ENCODE measurements at places on chromosomes 7 and 10.

GRCh38 chr7:18806177-18806576 lies 310.6 kb downstream of the HDAC9 start:
- no peak for DNase-seq

- DNase-seq: no peak
These were observed 41.9 kb upstream of the OGDHL start for GRCh38 chr10:49803988-49804387.

DNA sequence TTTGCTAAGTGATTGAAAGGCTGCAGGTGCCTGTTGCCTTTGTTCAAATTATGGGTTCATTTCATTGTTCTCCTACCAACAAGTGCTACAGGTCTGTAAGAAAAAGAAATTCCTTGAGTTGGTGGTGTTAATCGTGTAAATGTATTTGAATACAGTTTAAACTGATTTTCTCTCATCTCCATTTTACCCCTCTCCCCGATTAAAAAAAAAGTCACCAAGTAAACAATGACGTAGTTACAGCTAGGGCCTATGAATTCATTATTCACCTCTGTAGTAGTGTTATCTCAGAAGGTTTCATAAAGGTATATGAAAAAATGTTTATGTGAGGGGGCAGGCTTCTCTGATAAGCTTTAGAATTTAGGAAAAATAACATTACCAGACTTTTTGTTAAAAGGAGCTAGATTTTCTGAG lies 1.1 kb downstream of the REEP3 start:
- peak; percentile 8 for DNase-seq

DNA sequence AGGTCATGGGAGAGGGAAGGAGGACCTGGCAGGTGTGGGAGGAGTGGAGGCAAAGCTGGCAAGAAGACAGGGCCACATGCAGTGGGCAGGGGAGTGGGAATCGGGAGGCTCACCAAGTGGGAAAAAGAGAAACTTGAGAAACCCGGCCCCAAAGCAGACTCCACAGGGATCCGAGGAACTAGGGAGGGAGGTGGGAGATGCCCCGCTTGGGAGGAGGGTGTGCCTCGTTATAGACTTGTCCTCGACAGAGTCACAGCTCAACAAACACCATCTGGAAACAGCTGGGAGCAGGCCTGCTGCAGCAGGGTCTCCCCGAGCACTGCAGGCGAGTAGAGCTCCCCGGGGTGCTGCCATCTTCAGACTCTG lies 54.8 kb downstream of the MKI67 start:
- DNase-seq: no peak

- peak; percentile 91 for DNase-seq
These were observed 19.9 kb downstream of the TCAF1 start for GRCh38 chr7:143882020-143882603.

DNA sequence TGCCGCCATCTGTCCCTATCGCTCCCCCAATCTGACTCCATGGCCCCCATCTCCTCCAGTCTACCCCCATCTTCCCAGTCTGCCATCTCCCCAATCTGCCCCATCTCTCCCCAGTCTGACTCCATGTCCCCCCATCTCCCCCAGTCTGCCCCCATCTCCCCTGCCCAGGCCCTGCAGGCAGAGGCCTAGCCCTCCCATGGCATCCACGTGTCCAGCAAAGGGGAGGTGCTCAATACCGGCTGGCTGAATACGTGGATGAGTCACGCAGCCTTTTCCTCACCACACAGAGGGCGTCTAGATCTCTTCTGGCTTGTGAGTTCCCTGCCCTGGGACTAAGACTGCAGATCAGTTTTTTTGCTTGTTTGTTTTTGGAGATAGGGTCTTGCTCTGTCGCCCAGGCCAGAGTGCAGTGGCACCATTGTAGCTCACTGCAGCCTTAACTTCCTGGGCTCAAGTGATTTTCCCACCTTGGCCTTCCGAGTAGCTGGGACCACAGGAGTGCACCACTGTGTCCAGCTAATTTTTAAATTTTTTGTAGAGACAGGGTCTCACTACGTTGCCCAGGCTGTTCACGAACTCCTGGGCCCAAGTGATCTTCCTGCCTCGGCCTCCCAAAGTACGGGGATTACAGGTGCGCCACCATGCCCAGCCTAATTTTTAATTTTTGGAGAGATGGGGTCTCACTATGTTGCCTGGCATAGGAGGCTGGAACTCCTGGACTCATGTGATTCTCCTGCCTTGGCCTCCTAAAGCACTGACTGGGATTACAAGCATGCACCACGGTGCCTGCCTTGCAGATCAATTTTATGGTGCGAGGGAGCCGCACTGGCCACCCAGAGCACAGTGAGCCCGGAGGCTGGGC lies 15.3 kb upstream of the GPR146 start:
- peak; percentile 95 for DNase-seq

GRCh38 chr7:100791881-100792666 lies 35.2 kb downstream of the EPHB4 start:
- DNase-seq: no peak

GRCh38 chr7:134515569-134516468 lies 11.5 kb upstream of the AKR1B10 start:
- no peak for DNase-seq

GRCh38 chr7:55239406-55239805 lies 125.7 kb upstream of the LANCL2 start:
- no peak for DNase-seq

DNA sequence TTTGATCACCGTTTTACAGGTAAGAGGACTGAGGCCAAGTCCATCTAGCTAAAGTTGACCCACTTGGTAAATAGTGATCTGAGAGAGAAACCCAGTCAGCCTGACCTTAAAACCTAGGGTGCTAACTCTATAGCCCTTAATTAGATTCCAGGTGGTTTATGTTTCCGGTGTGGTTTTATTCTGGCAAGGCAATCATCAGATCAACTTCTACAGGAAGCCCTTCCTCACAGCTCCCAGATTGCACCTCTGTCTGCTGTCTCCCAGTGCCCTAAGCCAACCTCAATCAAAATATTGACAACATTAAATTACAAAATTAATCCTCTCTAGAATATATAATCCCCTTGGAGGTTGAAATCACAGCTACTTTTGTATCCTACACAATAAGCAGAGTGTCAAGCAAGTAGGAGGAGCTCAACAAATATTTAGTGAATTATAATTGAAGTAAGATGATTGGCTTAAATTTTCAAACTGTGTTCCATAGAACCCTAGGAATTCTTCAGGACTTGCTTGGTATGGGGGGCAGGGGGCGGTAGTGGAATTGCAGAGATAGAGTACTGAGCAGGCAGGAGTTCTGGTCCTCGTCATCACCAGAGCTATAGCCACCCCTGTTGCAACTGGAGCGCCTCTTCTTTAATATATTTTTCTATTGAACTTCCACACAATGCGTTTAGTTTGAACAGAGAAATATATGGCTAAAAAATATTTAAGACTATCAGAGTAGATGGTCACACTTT lies 692.8 kb upstream of the LRRN3 start:
- no peak for DNase-seq

DNA sequence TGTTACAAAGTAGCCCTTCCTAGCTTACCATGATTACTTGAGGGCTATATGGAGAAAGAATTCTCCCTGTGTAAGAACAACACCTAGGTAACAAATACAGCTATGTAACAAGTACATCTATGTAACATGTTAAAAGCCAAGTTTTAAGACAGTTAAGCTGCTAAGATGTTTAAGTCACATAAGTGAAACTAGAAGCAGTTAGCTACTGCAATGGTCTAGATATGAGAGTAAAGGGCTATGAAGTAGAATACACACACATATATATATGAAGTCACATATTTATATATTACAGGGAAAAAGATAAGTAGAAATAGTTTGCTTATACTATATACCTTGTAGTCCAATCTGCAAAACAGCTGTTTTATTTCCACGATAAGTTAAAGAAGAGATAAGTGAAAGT lies 14.4 kb downstream of the POT1 start:
- DNase-seq: no peak

DNA sequence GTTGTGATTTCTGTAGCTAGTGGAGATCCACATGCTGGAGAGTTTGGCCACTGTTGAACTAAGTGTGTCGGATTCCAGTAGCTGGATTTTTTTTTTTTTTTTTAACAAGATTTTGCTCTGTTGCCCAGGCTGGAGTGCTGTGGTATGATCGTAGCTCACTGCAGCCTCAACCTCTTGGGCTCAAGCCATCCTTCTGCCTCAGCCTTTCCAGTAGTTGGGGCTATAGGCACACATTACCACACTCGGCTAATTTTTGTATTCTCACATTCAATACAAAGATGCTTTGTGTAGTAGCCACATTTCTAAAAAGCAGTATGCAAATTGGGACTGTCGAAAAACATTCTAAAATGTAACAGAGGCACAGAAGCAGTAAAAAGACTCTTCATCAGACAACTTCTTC lies 63.5 kb downstream of the RABGEF1 start:
- DNase-seq: no peak

- DNase-seq: no peak
These were observed 68.1 kb downstream of the JAZF1 start for GRCh38 chr7:28112467-28112866.

DNA sequence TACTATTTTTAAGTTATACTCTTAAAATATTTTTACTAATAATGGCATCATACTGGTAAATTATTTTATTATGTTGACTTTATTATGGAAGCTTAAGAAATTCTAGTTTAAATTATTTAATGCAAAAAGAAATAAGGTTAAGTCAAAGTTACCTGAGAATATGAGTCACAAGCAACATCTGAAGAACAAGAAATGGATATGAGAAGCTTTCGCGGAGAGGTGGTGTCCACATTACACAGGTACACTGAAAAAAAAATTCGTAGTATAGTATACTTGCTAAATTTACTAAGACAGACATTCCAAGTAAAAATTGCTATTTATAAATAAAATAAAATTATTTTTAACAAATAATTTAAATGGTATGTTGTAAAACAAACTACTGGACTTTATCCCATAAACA lies 143.8 kb downstream of the AVL9 start:
- DNase-seq: no peak

DNA sequence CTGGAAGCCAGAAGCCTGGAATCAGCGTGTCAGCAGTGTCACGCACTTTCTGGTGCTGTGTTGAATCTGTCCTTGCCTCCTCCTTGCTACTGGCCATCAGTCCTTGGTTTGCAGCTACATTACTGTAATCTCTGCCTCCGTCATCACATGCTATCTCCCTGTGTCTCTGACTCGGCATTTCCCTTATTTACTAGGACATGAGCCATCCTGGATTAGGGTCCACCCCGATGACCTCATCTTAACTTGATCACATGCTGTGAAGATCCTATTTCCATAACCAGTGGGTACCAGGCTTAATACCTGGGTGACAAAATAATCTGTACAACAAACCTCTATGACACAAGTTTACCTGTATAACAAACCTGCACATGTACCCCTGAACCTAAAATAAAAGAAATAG lies 518.0 kb upstream of the KLF6 start:
- DNase-seq: peak; percentile 45

GRCh38 chr10:3452173-3452626 lies 279.6 kb upstream of the PITRM1 start:
- DNase-seq: no peak

- no peak for DNase-seq
These were observed 624.3 kb upstream of the GHITM start for GRCh38 chr10:83515001-83515400.

- no peak for DNase-seq
These were observed 202.5 kb upstream of the CHRM2 start for GRCh38 chr7:136665878-136666509.

- no peak for DNase-seq
These were observed 40.9 kb upstream of the MET start for GRCh38 chr7:116630932-116631671.

- DNase-seq: peak; percentile 95
These were observed 26.4 kb downstream of the CDK6 start for GRCh38 chr7:92809760-92810573.

DNA sequence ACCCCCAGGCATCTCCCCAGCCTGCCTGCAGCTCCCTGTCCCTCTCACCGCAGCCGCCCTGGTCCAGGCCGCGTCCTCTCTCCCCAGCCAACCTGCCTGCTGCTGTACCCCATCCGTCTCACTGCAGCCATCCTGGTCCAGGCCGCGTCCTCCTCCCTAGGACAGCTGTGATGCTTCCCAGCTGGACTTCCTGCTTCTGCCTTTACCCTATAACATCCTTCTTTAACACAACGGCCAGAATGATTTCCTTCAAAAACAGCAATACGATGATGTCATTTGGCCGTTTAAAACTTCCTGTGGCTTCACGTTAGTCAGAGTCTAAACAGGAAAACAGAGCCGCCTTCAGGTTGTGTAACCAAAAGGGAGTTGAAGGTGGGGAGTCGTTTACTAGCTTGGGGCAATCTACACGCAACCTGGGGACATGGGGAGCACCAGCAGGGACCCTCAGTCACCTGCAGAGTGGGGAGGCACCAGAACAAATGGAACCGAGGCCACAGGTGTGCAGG lies 32.2 kb upstream of the ZFAND2A start:
- DNase-seq: no peak

DNA sequence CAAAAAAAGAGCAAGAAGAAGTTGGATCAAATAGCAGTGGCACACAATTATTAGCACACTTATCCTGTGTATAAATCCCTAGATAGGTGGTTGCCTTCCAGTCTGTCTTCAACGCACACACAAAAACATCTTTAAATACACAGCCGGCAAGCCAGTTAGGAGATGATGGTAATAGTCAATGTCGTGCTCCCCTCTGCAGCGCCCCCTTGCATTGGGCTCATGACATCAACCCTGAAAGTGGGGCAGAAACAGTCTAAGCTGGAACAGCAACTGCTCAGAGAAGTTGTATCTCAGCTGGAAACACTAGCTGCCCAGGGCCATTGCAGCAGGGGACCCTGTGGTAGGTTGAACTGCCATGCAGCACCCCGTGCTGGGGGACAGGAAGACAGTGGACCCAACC lies 179.5 kb upstream of the YAE1 start:
- DNase-seq: no peak

GRCh38 chr7:6286486-6286885 lies 14.1 kb upstream of the CYTH3 start:
- DNase-seq: no peak

- no peak for DNase-seq
These were observed 131.8 kb upstream of the HABP2 start for GRCh38 chr10:113420733-113421675.

GRCh38 chr10:44947371-44948152 lies 12.0 kb upstream of the RASSF4 start:
- no peak for DNase-seq

DNA sequence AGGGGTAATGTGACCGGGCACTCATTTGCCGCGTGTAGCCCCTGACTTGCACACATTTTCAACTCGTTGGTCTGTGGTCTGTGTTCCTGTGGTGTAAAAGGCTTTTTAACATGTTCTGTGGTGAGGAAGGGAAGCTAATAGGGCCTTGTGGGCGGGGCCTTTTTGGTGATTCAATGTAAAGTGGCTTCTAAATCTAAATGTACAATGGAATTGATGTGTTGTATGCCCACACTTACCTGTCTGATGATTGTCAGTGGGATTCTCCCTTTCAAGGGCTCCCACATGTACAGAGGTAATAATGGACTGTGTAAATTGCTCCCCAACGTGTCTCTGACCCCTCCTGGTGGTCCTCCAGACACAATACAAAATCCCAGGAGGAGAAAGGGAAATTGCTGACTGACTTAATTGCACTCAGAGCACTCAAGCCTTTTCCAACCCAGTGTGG lies 43.1 kb upstream of the GATAD1 start:
- peak; percentile 10 for DNase-seq

DNA sequence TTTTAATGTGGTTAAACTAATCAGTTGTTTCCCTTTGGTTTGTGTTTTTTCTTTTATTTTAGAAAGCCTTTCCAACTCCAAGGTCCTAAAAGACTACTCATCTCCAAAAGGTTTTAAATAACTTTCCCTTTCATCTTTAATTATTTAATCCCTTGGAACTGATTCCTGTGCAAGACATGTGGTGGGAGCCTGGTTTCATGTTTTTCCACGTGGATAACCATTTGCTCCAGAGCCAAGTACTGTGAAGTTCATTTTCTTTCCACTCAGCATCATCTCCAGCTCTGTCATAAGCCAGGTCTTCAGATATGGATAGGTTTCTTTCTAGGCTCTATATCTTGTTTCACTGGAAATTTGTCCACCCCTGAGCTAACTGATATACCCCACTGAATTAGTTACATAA lies 16.7 kb downstream of the PPP1R3C start:
- no peak for DNase-seq

All from cardiac muscle cell (in vitro differentiated cells and primary cell).